Lung microvascular endothelial cell (primary cell): ENCODE measurements at places on chromosomes 12 and 14. TPM values are rescaled to one million over a fixed set of nuclear protein-coding genes. Genes with fewer than 3 reads are reported as not detected.

Gene SYT10
- not detected in 2 replicates for total RNA-seq

Gene KRT74
- not detected in 2 replicates for total RNA-seq

Gene TPH2
- total RNA-seq, result not detected in 2 replicates

Gene STXBP6
- total RNA-seq, result 6.3 and 16.9 TPM in 2 replicates

Gene KRT75
- not detected in 2 replicates for total RNA-seq

Gene POTEG
- total RNA-seq, result not detected in 2 replicates

Gene RAPGEF3
- total RNA-seq, result 7.1 and 11.8 TPM in 2 replicates

Gene IL31
- not detected in 2 replicates for total RNA-seq

Gene TRMT61A
- total RNA-seq, result 3.1 and 5.4 TPM in 2 replicates

Gene RNASE1
- 4.6 and 14.6 TPM in 2 replicates for total RNA-seq

Gene GLS2
- 0.20 TPM in 1 of 2 replicates, not detected in the other for total RNA-seq

Gene CPNE6
- total RNA-seq, result not detected in 2 replicates

Gene MYF6
- total RNA-seq, result not detected in 2 replicates
